Erythroblast (primary cell): ENCODE measurements at places on chromosomes 2 and 18.

DNA sequence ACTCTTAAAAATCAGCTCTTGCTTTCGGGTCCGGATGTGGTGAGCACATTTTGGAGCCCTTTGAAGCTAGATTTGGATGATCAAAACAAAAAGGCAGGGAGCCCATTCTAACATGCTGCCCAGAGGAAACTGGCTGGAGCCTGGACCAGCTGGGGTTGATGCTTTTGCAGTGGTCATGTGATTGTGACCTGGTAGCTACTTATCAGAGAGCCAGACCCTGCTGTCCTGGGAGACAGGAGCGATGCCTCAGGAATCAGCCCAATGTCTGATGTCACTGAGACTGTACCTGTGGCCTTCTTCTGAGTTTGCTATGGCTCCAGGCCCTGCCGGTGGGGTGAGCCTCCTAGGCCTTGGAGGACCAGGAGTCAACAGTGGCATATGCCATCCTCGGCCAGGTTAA, 18.7 kb upstream of the SCLY start:
- DNase-seq: no peak

DNA sequence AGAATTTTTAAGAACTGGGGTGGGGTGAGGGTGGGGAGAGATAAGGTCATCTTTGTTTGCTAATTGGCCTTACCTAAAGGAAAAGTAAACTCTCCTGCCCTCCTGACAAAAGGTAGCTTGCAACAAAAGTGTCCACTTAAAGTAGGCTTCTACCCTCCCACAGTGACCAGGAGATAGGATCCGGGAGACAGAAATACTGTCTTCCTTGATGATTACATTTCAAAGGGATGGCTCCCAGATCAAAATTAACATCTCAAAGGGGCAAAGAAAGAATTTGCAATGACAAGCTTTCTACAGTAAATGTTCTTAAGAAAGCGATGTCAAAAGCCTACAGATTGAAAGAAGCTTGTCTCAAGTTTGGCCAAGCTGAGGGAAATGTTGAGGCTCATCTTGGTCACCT, 775.3 kb downstream of the CPS1 start:
- no peak for DNase-seq

- no peak for DNase-seq
Observed at GRCh38 chr2:16123421-16123820, 183.1 kb downstream of the MYCN start.

GRCh38 chr2:148292431-148292830, 271.5 kb downstream of the MBD5 start:
- no peak for DNase-seq

DNA sequence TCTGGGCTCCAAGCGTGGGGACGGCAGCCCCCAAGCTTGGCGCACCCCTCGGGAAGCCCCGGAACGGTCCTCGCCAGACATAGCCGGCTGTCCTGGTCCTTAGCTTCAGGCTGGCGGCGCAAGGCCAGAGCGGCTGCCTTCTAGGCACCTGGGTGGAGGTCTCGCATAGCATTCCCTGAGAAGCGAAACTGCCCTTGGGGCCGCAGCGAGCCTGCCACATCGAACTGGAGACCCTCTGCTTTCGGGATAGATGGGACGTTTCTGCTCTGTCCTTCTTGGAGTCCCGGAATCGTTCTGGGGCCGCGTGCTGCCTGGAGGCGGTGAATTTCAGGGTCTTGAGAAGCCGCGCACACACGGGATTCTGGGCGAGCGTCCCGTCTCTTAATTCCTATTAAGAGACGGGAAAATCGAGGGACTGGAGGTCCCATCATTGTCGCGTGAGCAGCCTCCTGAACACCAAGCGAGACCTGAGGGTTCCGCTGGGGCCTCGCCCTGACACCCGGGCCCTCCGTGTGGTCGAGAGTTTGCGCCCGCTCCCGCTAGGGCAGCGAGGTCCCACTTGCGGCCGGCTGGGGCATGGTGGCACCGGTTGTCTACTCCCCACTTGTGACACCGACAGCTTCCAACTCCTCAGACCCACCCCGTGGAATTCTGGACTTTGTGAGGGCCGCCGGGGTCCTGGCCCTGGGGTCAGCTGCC, 9.7 kb upstream of the EN1 start:
- DNase-seq: no peak

GRCh38 chr18:57668021-57668420, 46.4 kb upstream of the NARS1 start:
- DNase-seq: peak; percentile 87

DNA sequence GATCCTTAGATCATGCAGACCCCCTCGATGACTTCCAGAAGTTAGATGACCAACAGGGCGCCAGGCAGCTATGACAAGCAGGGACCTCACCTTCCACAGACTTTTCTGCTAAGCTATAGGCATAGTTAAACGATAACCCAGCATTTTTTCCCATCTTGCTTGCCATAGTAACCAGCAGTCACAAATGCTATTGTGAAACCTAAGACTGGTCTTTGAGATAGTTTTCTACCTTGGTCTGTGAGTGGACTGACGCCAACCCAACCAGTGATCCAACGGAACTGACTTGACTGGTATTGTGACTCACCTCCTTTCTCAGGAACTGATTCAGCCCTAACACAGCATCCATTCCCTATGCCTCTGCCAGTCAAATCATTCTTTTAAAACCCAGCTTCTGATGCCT, 361.2 kb downstream of the LRRTM4 start:
- DNase-seq: no peak

DNA sequence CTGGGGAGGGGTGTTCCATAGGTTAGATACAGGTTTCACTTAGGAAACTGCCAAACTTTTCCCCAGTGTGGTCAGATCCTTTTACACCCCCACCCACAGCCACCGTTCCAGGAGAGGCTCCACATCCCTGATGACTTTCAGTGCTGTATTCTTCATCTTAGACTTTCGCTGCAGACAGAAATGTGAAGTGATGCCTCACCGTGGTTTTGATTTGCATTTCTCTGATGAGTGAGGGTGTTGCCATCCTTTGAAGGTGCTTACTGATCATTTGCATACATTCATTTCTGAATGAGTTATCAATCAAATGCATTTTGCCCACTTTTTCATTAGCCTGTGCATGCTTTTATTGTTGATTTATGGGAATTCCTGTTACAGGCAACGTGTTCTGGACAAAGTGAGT, 14.9 kb downstream of the COPS9 start:
- DNase-seq: no peak
